Coronary artery (tissue), 2 donors: ENCODE measurements at places on chromosomes 4 and X.

GRCh38 chr4:112381996-112382692, 85.0 kb downstream of the ALPK1 start:
- no peak for DNase-seq

- DNase-seq = no peak
Measured at GRCh38 chrX:132257116-132257515, 37.9 kb upstream of the RAP2C start.

- no peak for DNase-seq
Measured at GRCh38 chr4:150369434-150370380, 212.2 kb upstream of the MAB21L2 start.

DNA sequence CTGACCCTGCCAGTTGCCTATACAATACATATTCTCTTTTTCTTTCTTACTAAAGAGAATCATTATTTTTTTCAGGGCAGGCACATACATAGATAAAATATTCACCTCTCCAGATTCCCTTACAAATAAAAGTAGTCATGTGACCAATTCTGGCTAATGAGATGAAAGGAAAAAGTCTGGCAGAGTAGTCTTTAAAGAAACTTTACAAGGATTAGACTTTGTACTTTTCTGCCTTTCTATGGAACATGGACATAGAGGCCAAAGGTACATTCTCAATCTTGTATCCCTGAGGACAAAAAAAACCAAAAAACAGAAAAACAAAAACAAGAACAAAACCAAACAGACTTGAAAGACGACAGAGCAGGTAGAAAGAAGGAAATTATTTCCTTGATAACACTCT, 75.6 kb downstream of the DCK start:
- DNase-seq = no peak

- peak; percentile 83 for DNase-seq
Measured at GRCh38 chr4:101345596-101346350, 1.6 kb downstream of the PPP3CA start.

DNA sequence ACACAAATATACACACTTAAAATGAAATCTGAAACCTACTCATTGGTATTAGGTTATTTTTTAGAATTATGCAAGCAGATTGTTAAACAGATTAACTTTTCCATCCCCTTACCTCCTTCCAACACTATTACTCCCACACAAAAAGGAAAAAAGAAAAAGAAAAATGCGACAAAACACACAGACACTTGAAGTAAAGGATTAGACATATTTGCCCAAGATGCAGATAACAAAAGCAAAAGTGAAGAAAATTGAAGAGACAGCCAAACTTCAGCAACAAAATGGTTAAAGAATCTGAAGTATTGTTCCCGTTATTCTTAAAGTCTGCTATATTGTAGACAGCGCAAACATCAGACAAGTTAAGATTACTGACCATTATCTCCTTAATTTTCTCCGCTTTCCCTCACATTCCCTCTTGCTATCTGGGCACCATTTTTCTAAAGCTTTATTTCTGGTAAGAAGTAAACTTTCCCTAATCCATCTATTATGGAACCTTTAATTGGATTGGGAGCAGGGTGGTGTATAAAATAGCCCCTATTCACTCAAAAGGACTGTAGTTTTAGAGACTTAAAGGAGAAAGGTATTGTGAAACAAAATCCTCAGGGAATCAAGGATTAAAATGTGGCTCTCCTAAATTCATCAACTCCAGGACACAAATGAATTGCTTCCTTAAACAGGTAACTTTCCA, 34.7 kb upstream of the MAB21L2 start:
- DNase-seq = no peak

DNA sequence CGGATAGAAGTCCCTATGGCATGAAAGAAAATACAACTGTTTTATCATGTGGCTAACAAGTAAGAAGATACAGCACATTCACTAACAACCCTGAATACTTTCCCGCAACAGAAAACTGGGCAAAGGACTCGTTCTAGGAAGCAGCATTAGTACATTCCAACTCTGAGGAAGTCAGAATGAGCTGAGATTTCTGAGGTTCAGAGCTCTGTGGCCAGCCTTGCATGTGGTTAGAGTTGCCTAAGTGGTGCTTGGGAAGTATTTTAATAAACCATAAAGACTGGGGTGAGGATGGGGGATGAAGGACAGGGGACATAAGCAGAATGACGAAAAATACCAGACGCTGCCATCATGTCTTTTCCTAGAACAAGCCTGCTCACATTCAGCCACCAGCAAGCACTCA, 82.2 kb downstream of the EFHC2 start:
- DNase-seq = no peak

GRCh38 chr4:143362349-143363046, 25.8 kb downstream of the GAB1 start:
- DNase-seq = no peak

- DNase-seq = no peak
Measured at GRCh38 chr4:101862595-101862994, 72.1 kb downstream of the BANK1 start.

DNA sequence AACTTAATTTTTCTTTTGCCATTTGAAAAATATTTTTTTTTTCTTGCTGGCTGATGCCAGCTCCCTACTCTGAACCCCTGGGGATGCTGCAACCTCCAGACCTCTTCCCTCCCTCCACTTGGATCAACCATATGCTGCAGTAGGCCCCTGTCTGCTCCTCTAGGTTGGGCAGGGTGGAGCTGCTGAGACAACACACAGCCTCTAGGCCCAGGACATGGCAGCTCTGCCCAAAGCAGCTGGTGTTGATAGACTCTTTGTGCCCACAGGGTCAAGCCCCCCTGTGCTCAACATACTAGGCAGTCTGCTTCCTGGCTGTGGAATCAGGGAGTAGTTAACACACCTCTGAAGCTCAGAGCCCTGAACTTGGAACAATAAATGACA, 19.9 kb upstream of the CLNK start:
- no peak for DNase-seq
